Hepatocyte (in vitro differentiated cells): ENCODE measurements at places on chromosomes 3 and 15.
A peak's percentile ranks its signal among the peaks of the same experiment; 100 is the strongest.

DNA sequence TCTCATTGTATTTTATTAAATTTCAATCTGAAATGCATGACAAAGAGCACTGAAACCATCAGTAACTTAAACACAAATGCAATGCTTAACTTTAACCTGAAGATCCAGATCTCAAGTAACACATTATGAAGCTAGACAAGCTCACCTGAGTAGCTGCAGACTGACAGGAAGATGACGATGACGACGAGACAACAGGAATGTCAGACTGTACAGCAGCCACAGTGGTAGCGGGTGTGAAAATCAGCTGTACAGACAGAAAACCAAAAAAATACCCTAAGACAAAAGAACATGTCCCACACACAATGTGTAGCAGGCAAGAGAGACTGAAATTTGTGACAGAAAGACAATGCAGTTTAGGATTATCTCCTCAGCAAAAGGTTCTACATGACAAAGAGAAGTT, 36.3 kb downstream of the PHC3 start:
- DNase-seq = no peak

- DNase-seq = no peak
Observed at GRCh38 chr3:71131375-71132314, 451.9 kb downstream of the FOXP1 start.

GRCh38 chr3:69819282-69819681, 80.0 kb downstream of the MITF start:
- DNase-seq = no peak

GRCh38 chr3:84893211-84893610, 65.6 kb upstream of the CADM2 start:
- DNase-seq = no peak

DNA sequence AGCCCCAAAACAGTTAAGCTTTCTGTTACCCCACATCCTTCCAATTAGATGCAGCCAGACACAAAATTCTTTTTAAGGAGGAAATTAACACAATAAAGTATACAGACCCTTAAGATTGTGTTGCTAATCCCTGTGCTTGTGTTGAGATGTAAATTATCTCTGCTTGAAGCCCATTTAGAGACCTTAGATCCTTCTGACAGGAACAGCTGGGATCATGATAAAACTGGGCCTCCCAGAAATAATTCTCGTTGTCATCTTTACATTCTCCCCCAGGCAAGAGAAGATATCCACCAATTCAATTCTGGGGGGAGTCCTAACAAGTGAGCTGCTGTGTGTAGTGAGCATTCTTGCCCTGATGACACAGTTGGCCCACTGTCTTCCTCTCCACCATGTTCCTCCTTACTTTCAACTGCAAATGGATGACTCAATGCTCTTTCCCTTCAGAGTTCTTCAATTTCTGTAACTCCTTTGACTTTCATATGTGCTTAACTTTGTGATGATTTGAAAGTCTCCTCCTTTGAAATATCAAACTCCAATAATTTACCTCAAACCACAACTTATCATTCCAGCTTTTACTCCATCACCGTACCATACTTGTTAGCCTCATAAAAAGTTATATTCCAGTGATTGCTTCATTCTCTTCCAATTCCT, 186.6 kb downstream of the RAP2B start:
- DNase-seq = no peak

DNA sequence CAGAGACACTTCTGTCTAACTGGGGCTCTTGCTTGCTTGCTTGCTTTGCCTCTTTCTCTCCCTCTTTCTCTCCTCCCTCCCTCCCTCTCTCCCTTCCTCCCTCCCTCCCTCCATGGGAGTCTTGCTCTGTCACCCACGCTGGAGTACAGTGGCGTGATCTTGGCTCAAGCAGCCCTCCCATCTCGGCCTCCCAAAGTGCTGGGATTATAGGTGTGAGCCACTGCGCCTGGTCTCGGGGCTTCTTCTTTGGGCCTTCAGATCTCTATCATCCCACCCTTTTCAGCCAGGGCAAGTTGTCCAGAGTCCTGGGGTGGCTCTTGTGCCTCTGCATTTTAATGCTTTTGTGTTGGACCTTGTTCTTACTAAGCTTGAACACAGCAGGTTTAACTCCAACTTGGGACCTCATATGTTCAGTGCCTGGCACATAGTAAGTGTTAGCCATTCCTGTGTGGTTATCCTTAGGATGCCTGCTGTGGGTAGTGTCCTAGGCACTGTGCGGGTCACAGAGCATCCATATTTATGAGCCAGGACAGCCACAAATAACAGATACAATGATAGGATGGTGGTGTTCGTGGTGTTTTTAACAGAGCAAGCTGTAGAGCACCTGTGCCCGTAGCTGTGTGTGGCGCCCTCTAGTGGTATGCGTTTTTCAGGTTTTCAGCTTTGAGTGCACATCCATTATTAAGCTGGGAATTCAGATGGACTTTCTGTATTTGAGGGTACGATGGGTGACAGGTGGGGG, 75.1 kb downstream of the CCK start:
- DNase-seq = peak; percentile 84

DNA sequence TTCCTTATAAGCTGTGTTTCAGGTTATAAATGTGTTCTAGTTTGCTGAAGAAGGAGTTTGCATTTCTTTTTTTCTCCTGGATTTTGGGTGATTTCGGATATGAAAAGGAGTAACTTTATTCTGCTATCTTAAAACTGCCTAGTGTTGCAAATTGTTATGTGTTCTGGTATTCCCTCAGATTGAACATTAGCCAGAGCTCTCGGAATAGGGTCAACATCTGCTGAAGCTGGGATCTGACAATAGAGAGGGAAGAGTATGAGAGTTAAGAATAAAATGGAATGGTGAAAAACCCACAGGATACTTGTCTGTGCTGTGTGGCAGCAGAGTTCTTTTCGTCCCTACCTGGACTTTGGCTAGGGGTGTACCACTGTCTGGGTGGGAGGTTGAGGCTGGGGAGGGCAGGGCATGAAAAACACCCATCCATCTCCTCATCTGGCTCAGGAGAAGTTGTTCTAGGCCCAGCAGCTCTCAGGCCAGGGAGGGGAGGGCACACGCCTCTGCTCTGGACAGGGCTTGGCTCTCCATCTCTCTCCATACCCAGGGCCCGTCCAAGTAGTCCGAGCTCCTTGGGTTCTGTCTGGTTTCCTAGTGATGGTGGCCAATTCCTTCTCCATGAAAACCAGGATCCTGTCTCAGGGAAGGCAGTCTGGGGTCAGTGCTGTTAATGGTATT, 13.2 kb downstream of the SPSB4 start:
- no peak for DNase-seq

DNA sequence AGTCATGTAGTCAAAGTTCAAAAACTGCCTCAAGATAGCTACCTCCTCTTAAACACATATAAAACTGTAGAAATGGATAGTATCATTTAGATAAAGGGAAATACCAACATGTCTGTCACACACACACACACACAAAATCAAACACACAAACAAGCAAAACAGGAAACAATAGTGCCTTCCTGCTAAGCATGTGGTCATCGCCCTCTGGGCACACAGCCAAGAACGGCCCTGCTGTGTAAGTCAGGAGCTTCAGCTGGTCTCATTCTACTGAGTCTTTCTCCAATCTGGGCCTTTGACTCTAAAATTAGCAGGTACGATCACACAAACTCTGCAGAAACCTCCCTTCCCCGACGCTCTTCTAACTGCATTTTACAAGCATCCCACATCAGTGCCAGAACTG, 272.2 kb upstream of the CHRNA7 start:
- peak; percentile 34 for DNase-seq

DNA sequence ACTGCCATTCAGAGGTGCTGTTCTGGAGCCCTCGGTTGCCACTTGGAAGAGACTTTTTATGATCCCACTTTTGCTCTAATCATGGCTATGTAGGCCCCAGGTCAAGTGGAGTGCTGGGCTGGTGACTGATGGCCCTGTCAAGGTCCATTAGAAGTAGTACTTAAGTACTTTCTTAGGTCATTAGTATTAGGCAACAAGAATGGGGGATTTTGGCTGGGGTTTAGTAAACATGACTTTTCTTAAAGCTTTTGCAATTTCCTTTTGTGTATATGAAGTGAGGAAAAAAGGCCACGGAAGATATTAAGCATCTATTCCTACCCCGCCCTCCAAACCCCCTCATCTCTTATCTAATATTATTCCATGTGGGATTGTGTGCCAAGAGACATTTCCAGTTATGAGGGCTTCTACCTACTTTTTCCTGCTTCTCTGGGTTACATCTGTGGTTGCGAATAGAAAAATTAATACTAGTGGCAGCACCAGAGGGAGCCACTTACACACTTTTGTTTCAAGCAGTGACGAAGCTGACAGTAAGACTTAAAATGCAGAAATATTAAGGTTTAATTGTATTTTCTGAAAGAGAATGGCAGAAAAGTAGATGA, 13.9 kb downstream of the NLGN1 start:
- peak; percentile 60 for DNase-seq

DNA sequence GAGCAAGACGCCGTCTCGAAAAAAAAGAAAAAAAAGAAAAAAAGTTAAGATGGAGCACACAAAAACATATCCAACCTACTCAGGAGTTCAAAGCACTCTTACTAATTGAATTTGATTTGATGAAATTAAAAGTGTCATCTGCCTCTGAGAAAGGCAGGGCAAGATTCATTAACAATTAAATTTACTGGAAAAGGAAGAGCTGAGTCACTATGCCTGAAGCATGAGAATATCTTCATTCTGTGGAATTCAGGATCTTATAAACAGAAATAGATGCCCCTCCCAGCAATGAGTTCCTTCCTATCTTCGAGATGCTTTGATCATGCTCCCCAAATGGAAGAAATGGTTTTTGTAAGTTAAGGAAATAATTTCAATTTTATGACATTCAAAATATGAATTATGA, 61.0 kb upstream of the ST3GAL6 start:
- DNase-seq = no peak

DNA sequence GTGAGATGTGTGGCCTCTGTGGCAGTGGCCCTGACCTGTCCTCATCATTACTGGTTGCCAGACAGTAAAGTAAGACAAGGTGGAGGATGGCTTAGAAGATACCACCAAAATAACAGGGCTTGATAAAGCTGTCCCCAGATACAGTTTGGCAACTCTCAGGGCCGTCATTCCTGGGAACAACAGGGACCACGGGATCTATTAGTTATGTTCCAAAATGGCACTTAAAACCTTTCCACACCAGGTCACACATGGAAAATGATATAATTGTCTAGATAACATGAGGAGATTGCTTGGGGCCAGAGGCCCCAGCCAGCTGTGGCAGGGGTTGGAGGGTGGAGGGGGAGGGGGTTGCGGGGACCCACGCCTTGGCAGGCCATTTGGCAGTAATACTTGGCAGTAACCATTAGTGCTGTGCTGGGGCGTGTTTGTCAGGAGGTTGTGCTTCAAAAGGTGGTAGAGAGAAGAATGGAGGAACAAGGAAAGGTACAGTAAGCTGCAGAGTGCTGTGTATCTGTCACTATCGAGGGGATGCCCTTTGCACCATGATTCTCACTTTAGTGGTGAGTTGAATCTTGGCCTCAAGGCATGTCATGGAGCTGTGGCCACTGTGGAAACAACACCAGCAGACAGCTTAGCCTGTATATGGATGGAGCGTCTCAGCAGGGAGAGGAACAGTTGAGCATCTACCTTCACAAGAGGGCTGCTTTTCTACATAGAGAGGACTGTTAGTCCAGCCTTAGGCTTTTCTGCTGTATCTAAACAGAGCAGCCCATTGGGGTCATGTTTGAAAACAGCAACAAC, 14.0 kb downstream of the PLCL2 start:
- DNase-seq = no peak

DNA sequence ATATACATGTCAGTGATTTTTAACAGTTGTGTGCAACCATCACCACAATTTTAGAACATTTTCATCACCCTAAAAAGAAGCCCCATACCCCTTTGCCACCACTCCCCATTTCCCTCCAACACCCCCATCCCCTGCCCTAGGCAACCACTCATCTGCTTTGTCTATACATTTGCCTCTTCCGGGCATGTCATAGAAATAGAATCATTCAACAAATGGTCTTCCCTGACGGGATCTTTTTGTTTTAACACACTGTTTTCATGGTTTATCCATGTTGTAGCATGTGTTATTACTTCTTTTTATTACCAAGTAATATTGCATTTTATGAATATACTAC, 4.0 kb downstream of the VILL start:
- DNase-seq = no peak

- no peak for DNase-seq
Observed at GRCh38 chr3:137867611-137868010, 103.5 kb downstream of the SOX14 start.

- no peak for DNase-seq
Observed at GRCh38 chr3:48727511-48727910, 10.5 kb upstream of the IP6K2 start.

GRCh38 chr15:83613714-83614113, 40.2 kb upstream of the ADAMTSL3 start:
- DNase-seq = no peak

DNA sequence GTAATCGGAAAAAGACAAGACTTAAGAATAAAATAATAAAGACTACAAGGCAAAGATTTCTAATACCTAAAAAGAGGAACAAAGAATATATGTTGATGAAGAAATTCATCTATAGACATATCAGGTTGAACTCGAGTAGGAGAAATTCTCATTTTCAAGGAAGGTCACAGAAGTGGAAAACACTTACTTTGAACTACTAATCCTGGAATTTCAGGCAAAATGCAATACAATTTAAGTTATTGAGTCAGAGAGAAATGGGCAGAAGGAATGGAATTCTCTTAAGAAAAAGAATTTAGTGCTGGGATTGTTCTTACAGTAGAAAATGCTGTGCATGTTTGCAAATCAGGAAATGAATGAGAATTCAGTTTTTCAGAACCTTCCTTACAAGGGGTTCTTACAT, 135.9 kb upstream of the TGFBR2 start:
- no peak for DNase-seq

DNA sequence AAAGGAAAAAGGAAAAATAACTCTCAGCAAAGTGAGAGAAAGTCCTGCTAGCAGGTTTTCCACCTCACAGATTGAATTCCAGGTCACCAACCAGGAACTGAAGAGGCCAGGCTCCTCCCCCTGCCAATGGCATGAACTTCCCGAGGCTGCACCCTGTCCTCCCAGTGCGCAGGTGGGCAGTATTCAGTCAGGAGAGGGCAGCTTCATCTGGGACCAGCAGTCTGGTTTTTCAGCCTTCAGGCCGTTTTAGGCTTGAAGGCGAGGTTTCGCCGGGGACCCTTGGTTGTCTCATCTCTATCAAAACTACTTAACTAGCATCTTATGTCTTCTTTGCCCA, 41.2 kb downstream of the TRAT1 start:
- no peak for DNase-seq

GRCh38 chr15:62026487-62027262, 33.6 kb downstream of the VPS13C start:
- no peak for DNase-seq

DNA sequence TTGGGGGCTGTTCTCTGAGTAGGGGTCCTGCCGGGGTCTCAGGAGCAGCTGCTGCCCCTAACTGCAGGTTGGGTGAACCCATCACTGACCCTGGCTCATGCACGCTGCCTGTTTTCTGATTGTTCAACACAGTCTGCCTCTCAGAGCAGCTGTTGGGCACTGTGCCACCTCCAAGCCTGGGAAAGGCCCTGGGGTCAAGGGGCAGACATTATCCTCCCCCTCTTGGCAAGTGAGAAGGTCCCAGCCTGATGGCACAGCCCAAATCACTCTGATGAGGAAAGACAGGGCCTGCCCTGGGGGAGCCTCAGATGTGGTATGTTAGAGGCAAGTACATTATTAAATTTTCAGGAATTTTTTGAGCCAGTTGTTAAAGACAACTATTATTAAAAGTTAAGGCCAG, 14.1 kb upstream of the GNAT1 start:
- DNase-seq = no peak
